ENCODE measurements at places on chromosomes 4 and X. TPM values are rescaled to one million over a fixed set of nuclear protein-coding genes. Genes with fewer than 3 reads are reported as not detected.

GRCh38 chr4:150782311-150782710 is 200.4 kb downstream of the MAB21L2 start:
- DNase-seq, result peak; percentile 53

DNA sequence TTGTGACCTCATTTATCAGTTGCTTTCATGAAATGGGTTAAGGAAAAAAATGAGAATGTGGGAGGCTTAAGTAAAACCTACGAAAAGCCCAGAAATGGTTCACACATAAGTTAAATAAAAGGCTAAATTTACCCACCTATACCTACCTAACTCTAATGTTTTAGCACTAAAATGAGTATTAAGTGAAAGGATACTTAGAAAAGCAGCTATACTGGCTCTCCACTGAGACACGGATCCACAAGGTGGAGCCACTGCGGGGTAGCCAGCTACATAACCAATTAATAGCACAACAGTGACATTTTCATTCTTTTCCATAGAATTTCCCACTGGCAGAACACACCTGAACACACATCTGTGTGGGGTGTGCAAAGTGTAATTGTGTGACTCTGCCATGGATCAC is 101.9 kb downstream of the MAML3 start:
- peak; percentile 42 for DNase-seq

DNA sequence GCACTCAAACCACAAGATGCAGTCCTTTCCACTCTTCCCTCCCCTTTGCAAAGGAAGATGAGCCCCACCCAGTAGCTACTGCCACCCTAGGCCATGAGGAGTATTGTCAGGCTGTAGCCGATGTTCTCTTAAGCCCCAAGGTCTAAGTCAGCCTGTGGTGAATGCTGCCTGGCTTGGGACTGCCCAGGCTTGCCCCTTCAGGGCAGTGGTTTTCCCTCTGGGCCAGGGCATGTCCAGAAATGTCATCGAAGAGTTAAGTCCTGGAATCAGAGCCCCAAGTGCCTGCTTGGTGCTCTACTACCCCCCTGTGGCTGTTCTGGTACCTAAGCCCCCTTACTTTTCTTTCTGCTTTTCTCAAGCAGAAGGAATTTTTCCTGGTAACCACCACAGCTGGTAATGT is 11.8 kb upstream of the PGK1 start:
- DNase-seq, result peak; percentile 62

PROM1 gene
- 61.6 TPM for total RNA-seq

DNA sequence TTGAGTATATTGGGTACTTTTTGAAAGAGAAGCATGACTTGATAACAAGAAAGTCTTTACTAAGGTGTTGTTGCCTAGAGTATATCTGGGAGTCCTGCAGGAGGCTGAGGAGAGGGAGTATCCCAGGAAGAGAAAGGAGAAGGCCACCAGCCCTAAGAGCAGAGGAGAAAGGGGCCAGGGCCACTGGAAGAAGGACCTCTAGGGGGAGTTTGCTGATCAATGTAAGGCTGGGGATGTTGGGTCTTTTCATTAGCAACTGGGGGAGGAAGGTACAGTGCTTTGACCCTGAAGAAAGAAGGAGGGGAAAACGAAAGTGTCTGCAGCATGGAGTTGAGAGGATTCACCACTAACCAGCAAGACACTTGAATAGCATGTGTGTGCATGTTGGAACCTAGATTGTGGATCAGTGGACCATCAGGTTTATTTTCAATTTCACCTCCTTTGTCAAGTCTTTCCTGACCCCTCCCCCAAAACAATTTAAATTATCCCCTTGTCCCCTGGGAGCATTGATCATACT is 4.5 kb downstream of the SMIM9 start:
- no peak for DNase-seq

- no peak for DNase-seq
These were observed 200.3 kb upstream of the GALNTL6 start for GRCh38 chr4:171612907-171613306.

SULT1B1 gene
- not detected for total RNA-seq
